ENCODE measurements at places on chromosomes 2 and 18.

DNA sequence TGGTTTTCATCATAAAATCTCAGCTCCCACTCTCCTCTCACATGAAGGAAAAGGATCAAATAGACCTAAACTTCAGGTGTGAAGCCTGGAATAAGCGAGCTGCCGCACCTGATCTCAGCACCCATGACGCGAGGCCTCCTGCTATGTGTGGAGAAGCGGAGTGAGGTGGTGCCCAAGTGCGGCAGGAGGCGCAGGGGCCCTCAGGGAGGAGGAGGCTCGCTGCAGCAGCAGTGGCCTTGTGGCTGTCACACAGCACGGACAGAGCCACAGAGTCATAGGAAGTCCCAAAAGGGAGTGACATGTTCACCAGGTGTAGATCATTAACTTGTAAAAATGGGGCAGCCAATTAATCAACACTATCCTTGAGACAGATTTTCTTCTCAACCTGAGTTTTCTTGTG is 9.1 kb downstream of the SCLY start:
- DNase-seq = no peak

- peak; percentile 34 for DNase-seq
Measured at GRCh38 chr2:69693059-69693774, 48.7 kb upstream of the ANXA4 start.

- no peak for DNase-seq
Measured at GRCh38 chr18:59500765-59501164, 141.7 kb upstream of the LMAN1 start.

GRCh38 chr2:22360735-22361374 is 1024.1 kb upstream of the KLHL29 start:
- no peak for DNase-seq

DNA sequence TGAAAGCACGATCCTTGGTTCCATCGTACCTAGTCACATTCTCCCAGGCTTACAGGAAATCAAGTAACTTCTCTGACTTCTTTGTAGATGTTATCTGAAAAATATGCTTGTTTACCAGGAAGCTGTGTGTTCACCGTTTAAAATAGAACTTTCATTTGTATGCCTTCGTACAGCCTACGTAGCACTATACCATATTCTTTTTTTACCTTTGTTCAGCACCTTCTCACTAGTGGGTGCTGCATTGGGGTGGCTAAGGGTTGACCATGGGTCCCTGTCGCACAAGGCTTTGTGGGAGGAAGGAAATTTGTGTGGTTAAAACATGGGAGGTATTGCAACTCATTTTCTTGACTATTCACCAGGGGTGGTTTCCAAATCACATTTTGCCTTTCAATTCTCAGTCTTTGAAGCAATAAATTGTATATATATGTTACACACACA is 16.6 kb downstream of the MALT1 start:
- DNase-seq = no peak

GRCh38 chr2:6526093-6526824 is 339.4 kb downstream of the CMPK2 start:
- DNase-seq = peak; percentile 9

DNA sequence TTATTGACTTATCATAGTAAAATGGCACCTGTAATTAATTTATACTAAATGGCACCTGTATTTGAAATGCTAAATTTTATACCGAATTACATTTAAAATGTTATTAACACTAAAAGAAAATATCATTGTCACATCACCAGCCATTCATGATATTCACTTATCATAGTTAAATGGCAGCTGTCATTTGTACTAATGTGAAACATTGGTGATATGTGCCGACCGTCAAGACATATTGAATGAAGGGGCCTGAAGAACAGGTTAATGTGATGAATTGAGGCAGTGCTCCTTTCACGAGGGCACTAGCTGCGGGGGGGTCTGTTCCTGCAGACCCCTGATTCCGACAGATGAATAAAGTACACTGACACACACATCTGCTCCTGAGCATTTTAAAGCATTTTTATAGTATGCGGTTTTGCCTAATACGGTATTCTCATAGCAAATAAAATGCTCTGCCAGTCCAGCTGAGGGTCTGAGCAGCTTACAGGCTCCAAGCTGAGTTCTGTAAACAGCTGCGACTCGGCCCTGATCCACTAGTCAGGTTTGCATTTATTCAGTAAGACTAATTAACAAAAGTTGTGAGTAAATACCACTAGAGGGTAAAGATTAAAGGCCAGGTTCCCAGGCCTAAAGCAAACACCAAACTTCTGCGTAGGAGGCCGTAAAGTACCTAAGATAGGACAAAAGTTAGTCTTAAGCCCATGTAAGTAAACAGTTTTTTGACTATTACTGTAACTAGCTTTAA is 593.4 kb upstream of the NETO1 start:
- DNase-seq = no peak

- DNase-seq = no peak
Measured at GRCh38 chr2:178277741-178278197, 83.5 kb downstream of the OSBPL6 start.

- peak; percentile 78 for DNase-seq
Measured at GRCh38 chr2:219571311-219572236, at the start of gene OBSL1. Gene OBSL1, minus strand, starts transcription at chr2:219571539. Its CDS starts 307 bp downstream, at chr2:219571232.
